EL (cell line): ENCODE measurements at places on chromosomes 16 and 17.

- DNase-seq = no peak
Observed at GRCh38 chr16:79109771-79110170, 490.8 kb downstream of the MAF start.

DNA sequence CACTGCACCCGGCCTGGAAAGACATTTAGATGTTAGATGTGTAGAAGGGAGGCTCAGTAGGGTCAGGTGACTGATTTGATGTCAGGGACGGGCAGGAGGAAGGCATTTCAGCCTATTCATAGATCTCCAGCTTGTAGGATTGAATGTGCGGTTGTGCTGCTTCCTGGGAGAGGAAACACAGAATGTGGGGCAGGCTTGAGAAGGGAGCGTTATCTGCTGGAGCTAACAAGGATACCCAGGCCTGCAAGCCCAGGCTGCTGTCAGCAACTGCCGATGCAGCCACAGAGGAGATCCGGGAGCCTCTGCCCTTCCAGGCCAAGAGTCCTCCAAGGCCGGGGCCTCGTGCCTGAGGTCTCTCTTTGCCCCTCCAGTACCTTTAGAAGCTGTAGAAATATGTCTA lies 205.6 kb downstream of the SPECC1 start:
- DNase-seq = no peak

DNA sequence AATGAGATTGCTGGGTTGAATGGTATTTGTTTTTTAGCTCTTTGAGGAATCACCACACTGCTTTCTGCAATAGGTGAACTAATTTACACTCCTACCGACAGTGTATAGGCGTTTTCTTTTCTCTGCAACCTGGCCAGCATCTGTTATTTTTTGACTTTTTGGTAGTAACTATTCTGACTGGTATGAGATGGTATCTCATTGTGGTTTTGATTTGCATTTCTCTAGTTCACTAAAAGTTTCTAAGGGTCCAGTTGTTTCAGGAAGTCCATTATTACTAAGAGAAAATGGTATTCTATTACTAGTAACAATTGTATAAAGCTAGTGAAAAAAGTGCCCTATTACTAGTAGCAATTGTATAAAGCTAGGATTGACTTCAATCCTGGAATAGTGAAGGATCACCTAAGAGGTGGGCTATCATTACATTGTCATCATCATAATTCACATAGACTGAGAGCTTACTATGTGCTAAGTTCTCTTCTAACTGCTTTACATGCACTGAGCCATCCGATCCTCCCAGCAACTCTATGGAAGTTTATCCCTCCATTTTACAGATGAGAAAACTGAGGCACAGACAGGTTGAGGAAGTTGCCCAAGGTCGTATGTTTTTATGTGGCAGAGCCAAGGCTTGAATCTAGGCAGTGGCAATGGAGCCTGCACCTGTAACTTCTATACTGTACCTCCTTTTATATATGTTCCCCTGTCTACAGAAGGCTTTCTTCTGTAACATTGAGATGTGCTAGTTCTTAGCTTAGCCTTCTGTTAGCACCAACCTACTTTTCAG lies 13.4 kb upstream of the SMIM36 start:
- DNase-seq = no peak

- DNase-seq = no peak
Observed at GRCh38 chr16:48139517-48139916, 16.3 kb downstream of the ABCC12 start.

DNA sequence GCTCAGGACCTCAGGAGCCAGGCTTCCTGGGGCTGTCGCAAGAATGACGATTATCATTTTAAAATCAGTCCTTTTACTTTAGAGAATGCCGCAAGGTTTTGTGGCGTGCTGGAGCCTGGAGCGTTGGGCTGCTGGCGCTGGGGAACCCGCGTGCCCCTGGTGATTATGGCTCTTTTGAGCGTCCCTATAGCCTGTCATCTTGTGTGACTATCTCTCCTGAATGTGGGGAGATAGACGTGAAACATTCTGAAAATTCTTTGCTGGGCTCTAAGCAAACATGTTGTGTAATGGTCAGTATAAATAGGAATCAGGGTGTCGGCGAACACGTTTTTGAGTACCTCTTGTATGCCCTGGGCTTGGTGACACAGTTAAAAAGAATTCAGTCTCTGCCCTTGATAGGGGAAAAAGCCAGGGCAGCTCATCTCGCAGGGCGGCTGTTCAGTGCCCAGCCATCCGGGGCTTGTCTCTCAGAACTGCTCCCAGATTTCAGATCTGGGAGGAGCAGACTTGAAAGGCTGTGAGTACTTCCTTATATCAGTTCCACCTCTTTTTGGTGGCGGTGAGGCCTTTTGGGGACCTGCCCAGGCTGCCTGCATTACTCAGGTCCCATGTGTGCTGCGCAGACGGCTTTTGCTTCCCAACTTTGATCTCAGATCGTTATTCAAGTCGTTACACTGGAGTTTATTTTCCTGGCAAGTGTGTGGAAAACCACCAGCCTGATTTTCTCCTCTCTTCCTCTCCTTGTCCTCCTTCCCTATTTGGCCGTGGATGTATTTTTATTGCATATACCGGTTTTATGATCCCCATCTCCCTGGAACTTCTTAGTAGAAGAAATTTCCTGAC lies 973 bp downstream of the SLC7A6 start:
- DNase-seq = peak; percentile 93

GRCh38 chr17:75853433-75853832 lies 1.7 kb downstream of the WBP2 start:
- peak; percentile 66 for DNase-seq

DNA sequence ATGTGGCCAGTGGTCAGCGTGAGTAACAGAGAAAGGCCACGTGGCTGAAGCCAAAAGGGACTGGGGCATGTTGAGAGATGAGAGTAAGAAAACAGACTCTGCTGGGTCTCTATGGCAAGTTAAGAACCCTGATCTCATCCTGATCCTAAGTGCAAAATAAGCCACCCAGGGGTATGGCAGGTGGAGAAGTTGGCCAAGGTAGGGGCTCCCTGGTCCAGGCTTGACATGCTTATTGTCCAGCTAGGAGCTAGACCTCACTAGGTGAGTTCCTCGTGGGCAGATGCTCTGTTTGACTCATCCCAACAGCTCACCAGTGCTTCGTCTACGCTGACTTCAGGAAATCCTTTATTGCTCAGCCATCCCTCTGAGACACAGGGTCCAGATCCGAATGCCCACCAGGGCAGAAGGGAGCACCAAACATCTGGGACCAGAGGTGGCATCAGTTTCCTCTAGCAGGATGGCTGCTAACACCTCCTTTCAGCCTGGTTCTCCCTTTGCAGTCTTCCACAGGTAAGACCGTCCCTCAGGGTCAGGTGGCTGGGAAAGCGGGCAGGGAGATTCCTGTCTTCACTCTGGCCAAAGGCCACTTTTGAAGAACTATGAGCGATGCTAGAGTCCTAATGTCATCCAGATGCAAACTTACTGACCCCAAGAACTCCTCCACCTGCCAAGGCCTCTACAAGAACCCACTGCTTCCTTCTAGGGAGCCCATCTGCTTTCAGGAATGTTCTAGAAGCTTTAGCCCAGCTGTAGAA lies 99.5 kb downstream of the CDYL2 start:
- DNase-seq = no peak
